ENCODE measurements at places on chromosomes 7 and 10.

GRCh38 chr7:69042138-69042537 is 556.1 kb upstream of the AUTS2 start:
- no peak for DNase-seq

GRCh38 chr10:241451-241850 is 106.2 kb downstream of the ZMYND11 start:
- peak; percentile 57 for DNase-seq

- DNase-seq: no peak
Observed at GRCh38 chr7:73512018-73512780, 9.9 kb downstream of the BAZ1B start.

GRCh38 chr10:126247446-126247975 is 140.8 kb downstream of the ADAM12 start:
- DNase-seq: peak; percentile 100

DNA sequence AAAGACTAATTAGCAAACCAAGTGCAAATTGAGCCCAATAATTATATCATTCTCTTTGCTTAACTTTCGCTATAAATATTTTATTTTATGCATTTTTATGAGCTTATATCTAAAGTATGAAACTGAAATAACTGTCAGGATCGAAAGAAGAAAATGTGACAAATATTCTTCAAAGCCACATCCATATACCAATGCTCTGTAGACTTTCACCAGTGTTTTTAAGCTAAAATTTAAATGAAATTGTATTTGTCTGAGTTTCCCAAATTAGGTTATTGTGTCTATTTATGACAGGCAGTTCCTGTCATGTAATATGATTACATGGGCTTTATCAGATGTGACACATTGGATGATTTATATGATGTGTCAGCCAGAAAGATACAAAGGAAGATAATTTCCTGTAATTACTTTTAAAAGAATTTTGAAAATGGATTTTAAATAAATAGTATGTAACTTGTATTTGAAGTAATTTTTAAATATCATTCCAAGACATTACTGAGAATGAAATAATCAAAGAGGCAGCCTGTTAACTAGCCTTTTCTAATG is 317.9 kb upstream of the KLF6 start:
- DNase-seq: no peak

DNA sequence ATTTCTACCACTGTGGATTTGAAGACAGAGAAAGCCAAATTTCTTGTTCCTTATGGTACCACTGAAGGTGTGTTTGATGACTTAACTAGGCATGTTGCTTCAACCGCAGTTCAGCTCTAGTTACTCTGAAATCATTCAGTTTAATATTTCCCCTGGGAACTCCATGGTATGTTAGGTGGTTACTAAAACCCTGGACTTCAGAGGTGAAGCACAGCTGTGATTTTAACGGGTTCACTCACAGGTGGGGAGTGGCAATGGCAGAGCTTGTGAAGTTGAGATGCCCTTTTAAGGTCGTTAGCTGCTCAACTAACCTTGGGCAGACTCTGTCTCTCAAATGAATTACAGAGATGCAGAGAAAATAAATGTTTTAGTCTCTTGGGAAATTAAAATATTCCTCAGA is 163.6 kb upstream of the PHYHIPL start:
- DNase-seq: no peak

DNA sequence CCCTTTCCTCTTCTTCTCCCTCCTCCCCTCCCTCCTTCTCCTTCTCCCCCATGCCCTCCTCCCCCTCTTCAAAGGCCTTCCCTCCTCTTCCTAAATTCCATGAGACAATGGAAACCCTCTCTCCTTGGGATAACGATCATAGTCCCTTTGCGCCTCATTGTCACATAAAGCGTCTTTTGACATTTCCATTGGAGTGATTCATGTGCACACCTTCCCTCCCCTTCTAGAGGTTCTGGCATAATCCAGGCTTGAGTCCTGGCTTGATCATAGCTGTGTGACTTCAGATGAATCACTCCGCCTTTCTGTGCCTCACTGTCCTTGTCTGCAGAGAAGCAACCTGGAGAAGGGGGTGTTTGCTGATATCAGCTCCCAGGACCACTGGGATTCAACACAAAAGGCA is 204.2 kb downstream of the TNS3 start:
- no peak for DNase-seq

DNA sequence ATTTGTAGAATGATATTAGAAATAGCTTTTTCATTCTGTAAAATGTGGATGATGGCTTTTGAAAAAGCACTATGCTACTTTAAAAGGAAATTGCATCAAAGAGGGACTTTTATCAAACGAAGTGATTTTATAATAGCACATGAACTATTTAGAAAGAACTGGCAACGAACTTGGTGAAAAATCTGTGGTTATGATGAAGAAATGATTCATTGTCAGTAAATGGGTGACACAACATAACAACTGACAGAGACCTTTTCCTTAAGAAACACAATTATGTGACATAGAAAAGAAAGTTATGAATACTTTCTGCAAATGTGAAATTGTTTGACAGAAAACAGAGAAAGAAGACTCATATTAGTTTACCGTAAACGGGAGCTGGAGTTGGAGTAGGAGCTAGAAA is 60.7 kb upstream of the LAMB4 start:
- DNase-seq: peak; percentile 59

GRCh38 chr10:113326160-113327111 is 226.4 kb upstream of the HABP2 start:
- DNase-seq: peak; percentile 81

DNA sequence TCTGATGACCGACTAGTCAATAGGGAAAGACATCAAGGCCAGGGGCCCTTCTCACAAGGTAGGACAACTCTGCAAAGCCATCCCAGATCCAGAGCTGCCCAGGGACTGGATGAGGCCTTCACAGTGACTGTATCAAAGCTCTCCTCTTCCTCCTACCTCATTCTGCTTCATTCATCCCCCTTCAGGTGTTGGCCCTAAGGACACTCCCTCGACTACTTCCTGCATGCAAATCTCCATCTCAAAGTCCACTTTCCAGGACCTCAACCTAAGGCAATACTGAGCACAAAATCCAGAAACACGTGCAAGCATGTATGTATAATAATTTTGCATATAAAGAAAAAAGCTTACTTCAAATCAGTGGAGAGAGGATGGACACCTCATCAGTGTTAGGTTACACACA is 25.1 kb downstream of the DPY19L1 start:
- no peak for DNase-seq

- no peak for DNase-seq
Observed at GRCh38 chr10:95341716-95342130, 50.9 kb upstream of the PDLIM1 start.

DNA sequence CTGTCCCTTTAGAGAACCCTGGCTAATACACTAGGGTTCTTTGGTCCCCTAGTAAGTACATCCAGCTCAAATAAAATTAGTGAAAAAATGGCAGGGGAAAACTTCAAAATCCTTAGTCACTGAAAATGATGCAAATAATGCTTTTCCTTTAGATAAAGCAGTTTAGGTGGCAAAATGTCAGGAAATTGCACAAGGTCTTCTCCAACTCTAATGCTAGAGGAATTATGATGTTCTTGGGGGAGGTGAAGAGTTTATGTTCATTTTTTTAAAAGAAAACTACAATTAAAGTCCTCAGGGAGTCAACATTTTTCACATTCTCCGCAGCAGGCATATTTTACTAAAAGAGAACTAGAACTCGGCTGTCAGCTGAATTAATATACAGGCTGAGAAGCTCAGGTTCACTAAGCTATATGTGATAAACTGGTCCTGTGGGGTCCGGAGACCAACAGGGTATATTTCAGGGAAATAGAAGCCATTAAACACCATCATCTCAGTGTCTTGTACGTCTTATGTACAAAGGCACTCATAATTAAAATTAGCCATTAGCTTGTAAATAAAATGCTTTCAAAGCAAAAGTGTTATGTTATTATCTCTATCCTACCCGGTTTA is 1164.7 kb upstream of the AUTS2 start:
- DNase-seq: peak; percentile 51

- DNase-seq: no peak
Observed at GRCh38 chr7:155692317-155692716, 47.9 kb downstream of the RBM33 start.
